ENCODE measurements at places on chromosomes 4 and X.
A peak's percentile ranks its signal among the peaks of the same experiment; 100 is the strongest.

DNA sequence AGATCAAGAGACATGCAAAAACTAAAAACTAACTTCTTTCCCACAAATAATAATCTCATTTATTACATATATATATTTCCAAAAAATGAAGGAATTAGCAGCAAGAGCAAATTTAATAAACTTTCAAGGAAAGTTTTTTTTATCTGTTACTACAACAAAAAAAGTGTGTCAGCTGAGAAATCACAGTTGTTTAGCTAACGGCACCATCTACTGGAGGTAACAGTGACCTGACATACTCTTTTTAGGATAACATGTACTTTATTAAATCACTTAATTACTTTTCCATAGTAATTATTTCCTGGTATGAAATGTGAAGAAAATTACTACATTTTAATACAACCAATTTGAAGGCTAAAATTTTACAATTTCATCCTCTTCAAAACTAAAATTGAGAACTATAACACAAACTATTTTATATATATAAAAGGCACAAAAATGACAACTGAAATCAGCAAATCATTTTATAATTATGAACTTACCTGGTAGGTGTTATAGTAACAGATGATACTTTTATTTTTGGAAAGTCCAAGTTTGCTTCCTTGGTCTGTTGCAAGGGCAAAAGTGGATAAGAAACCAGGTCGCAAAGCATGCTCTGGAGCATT lies 9.1 kb downstream of the LAMTOR3 start:
- DNase-seq, result no peak

DNA sequence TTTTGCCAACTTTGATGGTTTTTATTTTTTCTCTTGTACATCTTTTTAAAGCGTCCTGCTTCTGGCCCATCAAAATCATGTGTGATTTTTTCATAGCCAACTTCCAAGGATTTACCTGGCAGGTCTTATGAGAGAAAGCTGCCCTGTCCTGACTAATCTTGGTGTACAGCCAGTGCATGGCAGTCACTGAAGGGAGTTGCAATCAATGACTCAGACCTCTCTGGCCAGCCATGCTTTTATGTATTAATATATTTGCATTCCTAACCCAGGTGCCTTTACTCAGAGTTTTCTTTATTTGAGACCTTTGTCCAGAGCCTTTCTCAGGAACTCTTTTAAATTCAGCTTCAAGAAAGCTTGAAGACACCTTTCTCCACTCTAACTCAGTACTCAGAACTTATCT lies 691.5 kb upstream of the HTR2C start:
- DNase-seq, result no peak

- no peak for DNase-seq
Observed at GRCh38 chrX:63764946-63765345, 20.1 kb downstream of the ARHGEF9 start.

DNA sequence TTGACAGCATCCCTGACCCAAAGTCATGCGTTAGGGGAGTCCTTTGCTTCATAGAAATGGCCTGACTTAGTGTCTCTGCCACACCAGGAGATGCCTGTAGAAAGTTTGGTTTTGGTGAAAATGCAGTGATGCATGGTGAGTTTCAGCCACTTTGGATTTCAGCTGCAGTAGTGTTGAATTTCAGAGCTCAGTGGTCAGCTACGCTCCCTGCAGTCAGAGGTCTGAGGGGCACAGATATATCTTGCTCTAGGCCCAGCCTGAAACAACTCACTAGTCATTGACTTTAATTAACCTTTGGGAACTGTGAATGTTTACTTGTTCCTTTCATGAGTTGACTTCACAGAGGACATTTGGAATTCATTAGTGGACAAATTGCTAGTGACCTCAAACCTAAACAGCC lies 17.5 kb downstream of the RBMX2 start:
- no peak for DNase-seq

- DNase-seq, result no peak
Observed at GRCh38 chr4:126715067-126715466, 917.7 kb upstream of the INTU start.

DNA sequence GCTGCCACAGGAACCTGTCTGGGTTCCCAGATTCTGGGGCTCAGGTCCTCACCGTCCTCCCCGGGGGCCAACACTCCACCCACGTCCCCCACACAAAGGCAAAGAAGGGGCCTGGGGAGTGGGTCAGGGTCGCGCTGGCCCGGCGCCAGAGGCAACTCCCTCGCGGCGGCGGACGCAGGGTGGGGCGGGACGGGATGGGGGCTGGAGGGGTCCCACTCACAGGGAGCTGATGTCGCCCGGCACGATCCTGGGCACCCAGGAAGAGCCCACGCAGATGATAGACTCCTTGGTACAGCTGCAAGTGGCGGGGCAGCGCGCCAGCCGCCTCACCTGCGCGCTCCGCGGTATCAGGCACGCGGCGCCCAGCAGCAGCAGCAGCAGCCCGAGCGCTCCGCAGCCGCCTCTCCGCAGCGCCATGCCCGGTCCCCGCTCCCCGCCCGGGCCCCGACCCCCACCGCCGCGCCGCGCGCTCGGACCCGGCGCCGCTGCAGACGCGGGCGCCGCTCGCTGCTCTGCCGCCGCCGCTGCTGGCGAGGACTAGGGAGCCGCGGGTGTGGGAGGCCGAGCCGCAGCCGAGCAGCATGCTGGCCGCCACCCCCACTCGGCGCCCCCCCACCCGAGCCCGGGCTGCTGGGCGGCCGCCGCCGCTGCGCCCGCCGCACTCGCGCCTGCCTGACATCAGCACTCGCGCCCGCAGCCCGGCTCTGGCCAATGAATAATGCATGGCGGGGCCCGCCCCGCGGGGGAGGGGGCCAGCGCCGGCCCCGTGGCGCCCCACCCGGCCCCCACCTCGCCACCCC lies at the start of gene LGI2:
TSS of gene LGI2 (minus strand) at position 670 of the 800 bp plus-strand sequence. CDS start at position 417, 253 bp downstream.
- DNase-seq, result no peak

- no peak for DNase-seq
Observed at GRCh38 chr4:70722199-70722791, 531 bp downstream of the RUFY3 start.

GRCh38 chrX:17792826-17793225 lies 55.5 kb downstream of the SCML1 start:
- DNase-seq, result no peak

GRCh38 chrX:29145316-29145715 lies 558.1 kb downstream of the IL1RAPL1 start:
- no peak for DNase-seq

- no peak for DNase-seq
Observed at GRCh38 chr4:180530787-180531186, 1712.4 kb upstream of the TENM3 start.

DNA sequence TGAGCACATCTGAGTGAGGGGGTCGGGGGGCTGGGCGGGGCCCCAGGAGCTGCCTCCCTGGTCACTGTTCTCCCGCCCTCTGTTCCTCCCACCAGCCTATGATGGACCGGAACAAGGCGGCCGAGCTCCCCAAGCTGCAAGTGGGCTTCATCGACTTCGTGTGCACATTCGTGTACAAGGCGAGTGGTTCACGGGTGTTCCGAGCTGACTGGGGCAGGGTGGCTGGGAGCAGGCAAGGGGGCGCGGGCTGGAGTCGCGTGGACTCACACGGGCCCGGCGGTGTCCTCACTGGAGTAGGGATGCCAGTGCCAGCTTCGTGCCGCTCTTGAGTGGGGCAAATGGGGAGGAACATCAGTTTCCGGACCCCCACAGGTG lies 7.7 kb downstream of the ATP5ME start:
- no peak for DNase-seq

DNA sequence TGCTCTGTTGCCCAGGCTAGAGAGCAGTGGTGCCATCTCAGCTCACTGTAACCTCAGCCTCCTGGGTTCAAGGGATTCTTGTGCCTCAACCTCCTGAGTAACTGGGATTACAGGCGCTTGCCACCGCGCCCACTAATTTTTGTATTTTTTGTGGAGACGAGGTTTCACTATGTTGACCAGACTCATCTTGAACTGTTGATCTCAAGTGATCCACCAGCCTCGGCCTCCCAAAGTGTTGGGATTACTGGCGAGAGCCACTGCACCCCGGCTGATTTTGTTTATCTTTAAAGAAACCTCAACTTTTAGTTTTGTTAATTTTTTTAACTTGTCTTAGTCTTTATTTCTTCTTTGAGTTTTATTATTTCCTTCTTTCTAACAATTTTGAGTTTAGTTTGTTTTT lies 163.2 kb downstream of the SLC4A4 start:
- DNase-seq, result no peak

- DNase-seq, result no peak
Observed at GRCh38 chrX:14352511-14352910, 176.8 kb upstream of the GLRA2 start.

DNA sequence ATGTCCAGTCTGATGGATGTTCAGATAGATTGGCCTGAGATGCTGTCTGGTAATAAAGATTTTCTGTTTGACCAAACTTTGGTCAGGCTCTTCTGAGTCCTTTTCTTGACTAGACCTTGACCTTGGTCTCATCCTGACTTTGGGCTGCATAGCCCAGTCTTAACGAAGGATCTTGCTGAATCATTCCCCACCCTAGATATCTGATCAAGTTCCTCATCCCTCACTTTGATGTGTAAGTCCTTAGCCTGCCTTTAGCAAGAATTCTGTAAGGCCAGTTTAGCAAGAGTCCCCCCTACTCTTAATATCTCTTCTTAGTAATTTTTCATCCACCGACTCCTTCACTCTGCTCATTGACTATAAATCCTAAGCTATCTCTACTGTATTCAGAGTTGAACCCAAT lies 244.4 kb upstream of the JADE1 start:
- DNase-seq, result no peak

DNA sequence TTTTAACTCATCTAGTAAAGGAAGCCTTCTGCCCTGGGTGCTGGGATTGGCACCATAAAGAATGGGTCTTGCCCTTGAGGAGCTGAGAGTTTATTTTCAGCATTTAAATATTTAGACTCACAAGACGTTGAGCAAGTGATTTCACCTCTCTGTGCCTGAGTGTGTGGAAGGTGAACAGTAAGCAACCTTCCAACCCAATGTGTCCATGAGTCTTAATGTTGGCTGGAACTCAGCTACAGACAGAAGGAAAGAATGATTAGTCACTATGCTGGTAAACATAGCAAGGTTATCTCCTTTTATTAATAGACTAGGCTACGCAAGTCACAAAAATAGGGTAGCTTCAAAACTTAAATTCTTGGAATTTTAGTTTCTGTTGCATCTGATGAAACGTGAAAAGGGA lies 277.4 kb upstream of the GATB start:
- no peak for DNase-seq

DNA sequence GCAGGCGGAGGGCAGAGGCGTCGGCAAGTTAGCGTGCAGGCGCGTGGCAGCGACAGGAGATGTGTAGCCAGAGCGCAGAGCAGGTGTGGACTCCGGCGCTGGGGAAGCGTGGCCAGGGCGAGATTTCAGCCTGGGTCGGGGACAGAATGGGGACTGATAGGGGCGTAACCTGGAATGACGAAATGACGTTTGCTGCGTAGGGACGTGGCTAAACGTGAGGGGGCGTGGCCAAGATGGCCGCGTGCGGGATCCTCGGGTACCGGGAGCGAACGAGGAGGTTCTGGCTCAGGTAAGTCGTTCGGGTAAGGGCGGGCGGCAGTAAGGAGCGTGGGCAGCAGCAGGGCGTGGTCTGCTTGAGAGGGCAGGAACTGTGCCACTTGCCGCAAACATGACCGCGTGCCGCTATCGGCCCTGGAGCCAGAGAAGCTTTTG lies 10.9 kb upstream of the CLTRN start:
- peak; percentile 69 for DNase-seq

- DNase-seq, result no peak
Observed at GRCh38 chrX:15594371-15594770, 6.4 kb downstream of the ACE2 start.

DNA sequence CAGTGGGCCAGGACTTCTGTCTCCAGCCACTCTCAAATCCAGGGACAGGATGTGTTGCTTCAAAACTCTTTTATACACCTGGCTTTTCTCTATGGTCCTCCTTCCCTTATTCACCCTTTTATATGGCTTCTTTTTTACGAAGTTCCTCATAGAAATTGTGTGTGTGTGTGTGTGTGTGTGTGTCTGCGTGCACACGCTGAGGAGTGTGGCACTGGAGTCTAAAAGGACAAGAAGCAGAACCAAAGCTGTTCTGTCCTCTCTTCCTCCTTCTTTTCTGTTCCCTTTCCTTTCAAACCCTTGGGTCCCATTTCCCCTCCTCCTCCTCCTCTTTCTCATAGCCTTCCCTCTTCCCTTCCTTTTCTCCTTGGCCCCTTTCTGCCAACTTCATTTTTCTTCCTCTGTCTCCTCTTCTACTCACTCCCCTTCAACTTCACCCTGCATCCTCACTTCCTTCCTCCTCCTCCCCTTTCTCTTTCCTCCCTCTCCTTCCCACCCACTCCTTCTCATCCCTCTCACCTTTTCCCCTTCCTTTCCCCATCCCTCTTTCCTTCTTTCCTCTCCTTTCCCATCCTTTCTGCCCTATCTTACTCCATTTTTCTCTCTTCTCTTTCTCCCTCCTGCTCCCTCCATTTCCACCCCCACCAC lies 360.5 kb downstream of the MID1IP1 start:
- no peak for DNase-seq

DNA sequence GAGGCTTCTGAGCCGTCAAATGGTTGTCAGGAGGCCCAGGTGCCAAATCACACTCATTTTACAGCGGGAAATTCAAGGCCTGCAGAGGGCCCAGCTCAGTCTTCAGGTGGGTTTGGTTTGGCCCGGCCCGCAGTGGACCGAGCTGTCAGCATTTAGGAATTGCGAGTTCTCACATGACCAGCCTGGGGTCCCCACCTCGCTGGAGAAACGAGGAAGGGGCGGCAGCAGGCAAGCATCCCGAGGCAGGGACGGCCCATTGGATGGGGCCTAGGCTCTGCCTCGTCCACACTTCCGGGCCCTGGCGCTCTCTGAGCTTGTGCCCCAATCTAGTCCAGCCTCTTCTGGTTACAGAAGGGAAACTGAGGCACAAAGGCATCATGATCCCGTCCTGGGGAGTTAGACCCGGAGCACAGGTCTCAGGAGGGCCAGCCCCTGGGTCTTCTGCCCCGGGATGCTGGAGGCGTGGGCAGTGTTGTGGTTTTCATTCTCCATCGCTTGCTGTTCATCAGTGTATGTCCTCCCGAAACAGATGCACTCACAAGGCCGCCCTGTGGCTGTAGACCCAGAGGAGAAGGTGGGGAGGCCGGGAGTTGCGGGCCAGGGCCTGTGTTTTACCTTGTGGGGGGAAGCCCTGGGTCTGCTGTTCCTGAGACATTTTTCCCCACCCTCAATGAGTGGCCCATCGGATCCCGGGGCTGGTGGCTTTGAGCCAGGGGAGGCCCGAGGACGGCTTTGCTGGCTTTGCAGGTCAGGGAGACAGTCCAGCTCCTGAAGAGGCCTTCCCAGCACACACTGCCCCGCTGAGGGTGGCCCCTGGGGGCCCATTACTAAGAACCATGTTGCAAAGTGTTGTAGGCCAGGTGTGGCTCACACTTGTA lies 8.9 kb downstream of the PSAPL1 start:
- DNase-seq, result no peak
